Hepatocyte (in vitro differentiated cells): ENCODE measurements at places on chromosomes 11 and 22. TPM values are rescaled to one million over a fixed set of nuclear protein-coding genes. Genes with fewer than 3 reads are reported as not detected.

OR5A1 gene
- total RNA-seq, result not detected in 2 replicates

PNPLA3 gene
- total RNA-seq, result 14.4 and 17.1 TPM in 2 replicates

NLRP14 gene
- total RNA-seq, result 0.24 and 0.40 TPM in 2 replicates

CSF2RB gene
- total RNA-seq, result 0.28 and 0.83 TPM in 2 replicates

OR52N4 gene
- not detected in 2 replicates for total RNA-seq

ART5 gene
- 2.3 and 6.3 TPM in 2 replicates for total RNA-seq

MOGAT2 gene
- total RNA-seq, result 2.4 and 3.2 TPM in 2 replicates

DUSP8 gene
- 7.9 and 8.0 TPM in 2 replicates for total RNA-seq

GNB1L gene
- 2.6 and 4.1 TPM in 2 replicates for total RNA-seq

RAD9A gene
- total RNA-seq, result 17.3 and 24.0 TPM in 2 replicates

SCGB1D2 gene
- not detected in 2 replicates for total RNA-seq

BARX2 gene
- 0.10 TPM in 1 of 2 replicates, not detected in the other for total RNA-seq

P2RY2 gene
- 6.3 and 6.7 TPM in 2 replicates for total RNA-seq

MS4A4A gene
- 1.8 and 5.3 TPM in 2 replicates for total RNA-seq

CBX7 gene
- 3.2 and 9.6 TPM in 2 replicates for total RNA-seq

DEFB131B gene
- not detected in 2 replicates for total RNA-seq
